ENCODE measurements at places on chromosomes 12 and 14. TPM values are rescaled to one million over a fixed set of nuclear protein-coding genes. Genes with fewer than 3 reads are reported as not detected.
A peak's percentile ranks its signal among the peaks of the same experiment; 100 is the strongest.

LETMD1 gene
- 63.2 TPM for total RNA-seq

SLC39A5 gene
- not detected for total RNA-seq

PSEN1 gene
- total RNA-seq: 23.5 TPM

SPX gene
- 4.2 TPM for total RNA-seq

ASCL1 gene
- not detected for total RNA-seq

KRT6C gene
- total RNA-seq: not detected

SLC6A13 gene
- not detected for total RNA-seq

VRTN gene
- not detected for total RNA-seq

- peak; percentile 71 for DNase-seq
Measured at GRCh38 chr14:70793637-70794036, 15.7 kb downstream of the MAP3K9 start.

DNA sequence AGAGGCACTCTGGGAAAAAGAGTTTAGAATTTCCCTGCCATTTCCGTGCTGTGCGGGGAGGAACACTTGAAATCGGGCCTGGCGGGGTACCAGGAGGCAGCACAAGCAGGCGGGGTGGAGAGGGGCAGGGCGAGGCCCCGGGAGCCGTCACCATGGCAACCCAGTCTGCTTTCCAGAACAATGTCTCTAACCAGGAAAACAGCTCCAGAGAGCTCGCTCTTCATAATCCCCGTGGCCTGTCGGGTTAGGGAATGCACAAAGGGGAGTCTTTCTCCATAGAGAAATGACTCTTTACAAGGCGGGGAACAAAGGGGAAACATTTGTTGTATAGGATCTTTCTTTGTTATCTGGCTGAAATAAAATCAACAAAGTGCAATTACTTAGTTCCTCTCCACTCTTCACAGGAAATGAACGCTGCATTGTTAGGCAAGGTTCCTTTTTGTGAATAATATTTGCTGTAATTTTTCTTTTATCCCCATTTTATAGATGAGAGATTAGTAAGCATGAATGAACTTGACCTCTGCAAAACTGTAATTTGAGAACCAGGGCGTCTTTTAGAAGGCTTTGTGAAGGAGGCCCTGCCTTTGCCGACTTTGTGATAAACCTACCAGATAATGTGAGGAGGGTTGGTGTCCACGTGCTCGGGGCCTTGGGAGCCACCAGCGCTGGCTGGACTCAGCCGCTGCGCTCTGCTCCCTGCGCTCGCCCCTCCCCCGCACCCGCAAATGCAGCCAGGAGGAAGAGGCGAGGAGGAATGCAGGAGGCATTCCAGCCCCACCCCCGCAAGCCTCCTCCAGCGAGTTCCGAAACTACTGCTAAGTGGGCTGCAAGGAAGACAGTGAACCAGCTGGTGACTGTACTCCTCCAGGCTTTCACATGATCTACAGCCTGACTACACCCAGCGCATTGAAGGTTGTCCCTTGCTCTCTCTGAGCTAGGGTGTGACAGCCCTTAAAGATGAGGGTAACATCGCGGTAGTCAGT, 105.2 kb upstream of the ATF7IP start:
- peak; percentile 90 for DNase-seq

- no peak for DNase-seq
Measured at GRCh38 chr12:2263901-2264300, 211.1 kb downstream of the CACNA1C start.

- DNase-seq: no peak
Measured at GRCh38 chr12:125053821-125054220, 11.4 kb upstream of the AACS start.

DNA sequence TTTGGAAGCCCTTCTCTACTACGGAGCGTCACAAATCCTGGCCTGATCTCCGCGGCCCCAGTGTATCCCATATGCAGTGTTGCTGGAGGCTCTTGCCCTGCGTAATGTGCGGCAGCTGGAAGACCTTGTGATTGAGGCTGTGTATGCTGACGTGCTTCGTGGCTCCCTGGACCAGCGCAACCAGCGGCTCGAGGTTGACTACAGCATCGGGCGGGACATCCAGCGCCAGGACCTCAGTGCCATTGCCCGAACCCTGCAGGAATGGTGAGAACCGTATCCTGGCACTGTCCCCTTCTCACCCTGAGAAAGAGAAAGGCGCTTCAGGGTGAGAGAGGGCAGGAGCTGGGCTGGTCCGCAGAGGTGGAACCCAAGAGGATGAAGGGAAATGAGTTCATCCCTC, 5.3 kb downstream of the COPS7A start:
- DNase-seq: no peak

GRCh38 chr12:69330475-69331473, 17.4 kb upstream of the LYZ start:
- DNase-seq: peak; percentile 45

DNA sequence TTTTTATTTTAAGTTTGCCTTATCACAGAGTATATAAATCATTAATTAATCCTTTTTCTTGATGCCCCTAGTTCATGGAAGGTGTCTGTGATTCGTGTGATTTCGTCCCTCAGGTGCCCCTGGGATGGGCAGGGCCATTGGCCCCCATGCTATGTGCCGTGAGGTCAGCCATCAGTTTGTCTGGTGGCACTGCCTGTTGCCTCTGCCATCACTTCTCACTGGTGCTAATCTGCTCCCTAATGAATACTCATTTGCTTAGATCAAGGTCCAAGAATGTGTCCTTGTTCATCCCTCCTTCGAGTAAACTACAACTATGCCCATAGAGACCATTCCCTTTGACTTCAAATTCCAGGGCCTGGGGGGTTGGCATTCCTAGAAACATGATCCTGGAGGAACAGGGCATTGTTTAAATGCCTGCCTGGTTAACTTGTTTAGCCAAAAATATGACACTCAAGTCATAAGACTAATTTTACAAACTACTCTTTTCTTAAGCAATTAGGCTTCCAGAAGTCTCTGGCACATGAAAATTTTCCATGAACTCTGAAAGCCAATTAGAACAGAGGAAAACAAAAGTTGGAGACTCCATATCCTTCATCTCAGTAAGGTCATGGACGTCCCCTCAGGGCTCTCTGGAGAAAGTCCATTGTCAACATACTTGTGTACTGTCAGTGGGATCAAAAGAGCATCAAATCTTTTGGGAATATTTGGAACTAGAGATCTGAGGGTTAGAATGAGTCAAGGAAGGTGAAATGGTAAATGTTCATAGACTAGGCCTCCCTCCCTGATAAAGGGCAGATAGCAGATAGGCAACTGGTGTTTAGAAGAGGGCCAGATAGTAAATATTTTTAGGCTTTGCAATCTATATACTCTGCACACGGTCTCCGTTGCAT, 90.9 kb upstream of the PLXNC1 start:
- no peak for DNase-seq

DNA sequence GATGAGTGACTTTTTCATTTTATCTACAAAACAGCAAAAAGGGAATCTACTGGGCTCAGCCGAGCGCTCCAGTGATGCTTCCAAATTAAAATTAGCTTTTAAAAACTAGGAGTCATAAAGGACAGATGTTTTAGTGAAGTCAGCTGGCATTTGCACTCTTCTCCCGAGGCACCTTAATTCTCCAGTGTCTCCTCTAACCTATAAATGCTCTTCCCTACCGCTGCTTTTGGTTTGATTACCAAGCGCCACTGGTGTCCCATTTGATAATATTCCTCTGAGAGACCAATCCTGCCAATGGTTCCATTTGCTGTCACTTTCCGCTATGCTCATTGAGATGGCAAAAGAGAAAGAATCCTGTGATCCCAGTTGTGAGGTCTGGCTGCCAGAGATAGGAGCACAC, 29.3 kb upstream of the PIWIL1 start:
- DNase-seq: no peak

- no peak for DNase-seq
Measured at GRCh38 chr12:87815771-87816585, 213.2 kb downstream of the C12orf50 start.

DNA sequence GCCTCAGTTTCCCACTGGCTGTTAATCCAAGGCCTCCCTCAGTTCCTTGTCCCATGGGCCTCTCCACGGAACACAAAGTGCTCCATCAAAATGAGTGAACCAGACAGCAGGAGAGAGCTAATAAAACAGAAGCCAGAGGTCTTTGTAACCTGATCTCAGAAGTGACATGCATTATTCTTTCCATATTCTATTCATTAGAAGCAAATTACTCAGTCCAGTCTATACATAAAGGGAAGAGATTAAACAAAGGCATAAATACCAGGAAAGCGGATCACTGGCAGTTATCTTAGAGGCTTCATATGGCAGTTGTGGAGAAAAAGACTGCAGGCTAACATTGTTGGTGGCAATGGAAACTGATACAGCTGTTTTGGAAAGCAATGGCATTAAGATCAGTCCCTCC, 170.6 kb upstream of the GARIN6 start:
- DNase-seq: no peak

DNA sequence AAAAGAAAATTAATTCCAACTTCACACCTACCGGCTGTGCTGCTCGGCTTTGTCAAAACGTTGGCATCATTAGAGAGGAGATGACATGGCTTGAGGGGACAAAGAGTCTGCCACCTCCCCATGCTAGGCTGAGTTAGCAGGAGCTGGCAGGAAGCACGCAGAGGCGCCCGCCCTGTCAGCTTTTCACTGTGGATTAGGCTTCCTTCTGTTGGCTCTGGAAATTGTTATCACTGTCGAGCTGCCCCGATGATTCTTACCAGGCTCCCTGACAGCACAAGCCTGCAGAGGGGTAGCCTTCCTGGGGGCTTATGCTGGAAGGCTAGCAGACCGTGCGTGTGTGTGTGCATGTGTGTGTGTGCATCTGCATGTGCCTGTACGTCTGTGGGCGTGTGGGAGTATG, 490.9 kb upstream of the TBX3 start:
- DNase-seq: peak; percentile 2

- no peak for DNase-seq
Measured at GRCh38 chr12:33562401-33562800, 122.8 kb upstream of the SYT10 start.

- DNase-seq: no peak
Measured at GRCh38 chr12:114949058-114949820, 265.3 kb upstream of the TBX3 start.

- no peak for DNase-seq
Measured at GRCh38 chr12:57235728-57236131, 6.2 kb downstream of the SHMT2 start.

DNA sequence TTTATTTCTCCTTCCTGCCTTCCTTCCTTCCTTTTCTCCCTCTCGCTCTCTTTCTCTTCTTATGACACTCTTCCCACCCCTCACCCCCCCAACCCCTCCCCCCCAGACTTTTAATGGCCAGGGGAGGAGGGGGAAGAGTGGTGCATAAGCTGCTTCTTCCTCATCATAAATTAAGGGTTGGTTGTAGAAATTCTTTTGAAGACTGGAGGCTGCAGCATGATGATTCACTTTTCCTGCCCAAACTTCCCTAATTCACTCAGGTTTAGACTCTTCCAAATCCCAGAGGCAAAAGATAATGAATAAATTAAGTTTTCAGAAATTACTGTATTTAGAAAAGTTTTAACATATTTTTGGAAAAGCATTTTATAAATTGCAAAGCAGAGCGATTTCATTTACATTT, 58.2 kb downstream of the GRIP1 start:
- no peak for DNase-seq

GRCh38 chr14:42113358-42114069, 506.8 kb downstream of the LRFN5 start:
- no peak for DNase-seq

- no peak for DNase-seq
Measured at GRCh38 chr14:75150150-75150549, 23.3 kb upstream of the NEK9 start.

- no peak for DNase-seq
Measured at GRCh38 chr12:93167841-93168492, 209.8 kb upstream of the NUDT4 start.

GRCh38 chr12:5191803-5192538, 148.3 kb downstream of the KCNA5 start:
- no peak for DNase-seq

- no peak for DNase-seq
Measured at GRCh38 chr14:73359445-73359844, 98.9 kb downstream of the NUMB start.

- peak; percentile 70 for DNase-seq
Measured at GRCh38 chr14:89366864-89367778, 49.9 kb downstream of the FOXN3 start.

- peak; percentile 4 for DNase-seq
Measured at GRCh38 chr12:91364471-91365184, 182.0 kb upstream of the DCN start.

- DNase-seq: no peak
Measured at GRCh38 chr14:100294213-100294962, 11.9 kb downstream of the SLC25A29 start.

GRCh38 chr14:91111443-91111842, 2.4 kb upstream of the DGLUCY start:
- no peak for DNase-seq

All from G401 (cell line).